ENCODE measurements at places on chromosomes 1 and 21.

- peak; percentile 74 for DNase-seq
Measured at GRCh38 chr1:37434292-37435225, 39.8 kb upstream of the ZC3H12A start.

GRCh38 chr1:19894218-19894617, 12.0 kb downstream of the OTUD3 start:
- DNase-seq = no peak

DNA sequence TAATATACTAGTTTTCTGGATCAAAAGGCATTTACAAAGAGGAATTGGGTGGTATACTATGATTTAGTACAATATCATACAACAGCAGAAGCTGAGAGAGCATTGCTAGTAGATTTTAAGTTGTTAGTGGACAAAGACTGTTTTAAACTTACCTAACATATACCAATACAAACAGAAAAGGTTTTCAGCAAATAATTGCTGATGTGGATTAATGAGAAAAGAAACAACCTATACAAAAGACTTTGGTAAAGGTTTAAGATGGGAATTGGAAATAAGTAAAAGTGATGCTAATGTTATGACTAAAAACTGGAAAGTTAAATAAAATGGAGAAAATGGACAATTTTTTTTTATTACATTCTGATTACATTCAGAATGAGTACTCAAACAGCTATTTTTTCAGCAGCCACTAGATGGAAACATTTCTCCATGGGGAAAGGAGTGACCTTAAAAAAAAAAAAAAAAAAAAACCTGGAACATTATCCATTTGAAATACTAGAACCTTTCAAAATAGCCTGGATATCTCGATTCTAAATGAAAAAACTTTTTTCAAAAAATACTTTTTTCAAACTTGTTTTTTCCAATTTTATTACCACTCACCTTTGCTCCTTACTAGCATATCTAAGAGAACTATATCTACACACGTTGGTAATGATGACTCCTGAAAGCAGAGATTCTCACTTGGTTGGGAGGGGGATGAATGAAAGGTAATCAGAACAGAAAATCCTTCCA, 55.4 kb downstream of the EPRS1 start:
- DNase-seq = no peak

- DNase-seq = no peak
Measured at GRCh38 chr1:41714638-41715389, 203.9 kb downstream of the HIVEP3 start.

- no peak for DNase-seq
Measured at GRCh38 chr1:92752719-92753118, 32.2 kb downstream of the EVI5 start.

DNA sequence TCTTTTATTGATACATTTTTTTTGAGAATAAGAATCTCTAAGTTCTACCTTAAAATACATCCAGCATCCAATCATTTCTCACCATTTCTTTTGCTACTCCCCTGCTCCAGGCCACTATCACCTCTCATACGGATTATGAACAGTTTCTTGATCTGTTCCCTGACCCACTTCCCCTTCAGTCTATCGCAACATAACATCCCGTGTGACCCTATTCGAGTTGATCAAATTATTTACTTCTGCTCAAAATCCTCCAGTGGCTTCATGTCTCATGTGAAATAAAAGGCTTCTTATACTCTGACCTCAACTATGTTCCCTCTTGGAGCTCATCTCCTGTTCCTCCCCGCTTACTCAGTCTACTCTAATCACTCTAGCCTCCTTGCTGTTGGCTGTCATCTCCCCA, 5.2 kb downstream of the ALG14 start:
- DNase-seq = no peak

DNA sequence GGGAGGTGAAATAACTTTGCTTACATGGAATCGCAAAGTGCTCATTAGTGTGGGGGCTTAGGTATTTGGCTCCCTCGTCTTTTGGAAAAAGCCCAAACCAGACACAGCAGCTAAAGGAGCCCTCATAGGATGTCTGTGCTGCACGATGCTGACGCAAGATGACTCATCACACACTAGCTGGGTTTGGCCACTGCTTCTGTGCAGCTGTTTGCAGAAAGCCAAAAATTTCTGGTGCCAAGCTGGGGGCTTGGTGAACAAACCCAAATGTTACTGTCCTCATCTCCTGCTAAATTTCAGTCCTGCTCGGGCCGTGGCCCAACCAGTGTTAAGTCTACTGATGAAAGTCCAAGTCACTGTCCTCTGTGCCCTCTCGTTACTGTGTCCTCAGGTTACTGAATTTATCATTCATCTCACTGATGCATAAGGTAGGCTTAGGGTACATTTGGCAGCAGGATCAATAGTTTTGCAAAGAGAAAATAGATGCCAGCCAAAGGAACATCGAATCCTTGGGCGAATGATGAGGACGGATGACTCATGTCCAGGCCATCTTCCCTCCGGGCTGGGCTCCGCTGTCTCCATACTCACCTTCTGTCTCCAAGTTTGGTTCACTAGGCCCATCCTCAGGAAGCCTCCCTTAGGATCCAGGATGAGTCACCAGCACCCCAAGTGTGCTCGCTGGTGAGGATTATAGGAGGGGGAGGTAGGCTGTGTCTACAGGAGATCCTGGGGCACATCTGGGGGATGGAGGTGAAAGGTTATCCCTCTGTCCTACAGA, 177.7 kb downstream of the ADSS2 start:
- no peak for DNase-seq

GRCh38 chr1:89198491-89199072, at the start of gene GBP4:
Gene GBP4, minus strand, starts transcription at chr1:89198942. Its CDS starts 108 bp downstream, at chr1:89198834.
- peak; percentile 34 for DNase-seq

GRCh38 chr1:204376465-204376864, 16.7 kb upstream of the PLEKHA6 start:
- DNase-seq = no peak

- DNase-seq = no peak
Measured at GRCh38 chr1:6080469-6080868, 34.8 kb downstream of the KCNAB2 start.

DNA sequence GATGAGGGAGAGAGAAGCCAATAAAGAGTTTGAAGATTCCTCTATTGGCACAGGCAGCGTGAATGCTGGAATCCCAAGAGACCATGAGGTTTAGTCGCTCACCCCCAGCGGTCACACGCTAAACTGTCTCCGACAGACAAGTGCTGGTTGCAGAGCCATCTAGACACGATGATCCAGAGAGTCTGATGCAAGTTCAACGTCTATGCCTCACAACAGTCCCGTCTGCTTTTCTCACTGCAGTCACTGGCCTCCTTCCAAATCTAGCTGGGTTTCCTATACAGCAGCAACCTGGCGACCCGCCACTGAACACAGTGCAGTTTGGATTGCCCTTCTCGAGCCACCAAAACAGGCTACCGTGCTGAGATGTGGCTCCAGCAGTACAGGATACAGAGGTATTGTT, 98.6 kb upstream of the KRTAP19-8 start:
- no peak for DNase-seq

DNA sequence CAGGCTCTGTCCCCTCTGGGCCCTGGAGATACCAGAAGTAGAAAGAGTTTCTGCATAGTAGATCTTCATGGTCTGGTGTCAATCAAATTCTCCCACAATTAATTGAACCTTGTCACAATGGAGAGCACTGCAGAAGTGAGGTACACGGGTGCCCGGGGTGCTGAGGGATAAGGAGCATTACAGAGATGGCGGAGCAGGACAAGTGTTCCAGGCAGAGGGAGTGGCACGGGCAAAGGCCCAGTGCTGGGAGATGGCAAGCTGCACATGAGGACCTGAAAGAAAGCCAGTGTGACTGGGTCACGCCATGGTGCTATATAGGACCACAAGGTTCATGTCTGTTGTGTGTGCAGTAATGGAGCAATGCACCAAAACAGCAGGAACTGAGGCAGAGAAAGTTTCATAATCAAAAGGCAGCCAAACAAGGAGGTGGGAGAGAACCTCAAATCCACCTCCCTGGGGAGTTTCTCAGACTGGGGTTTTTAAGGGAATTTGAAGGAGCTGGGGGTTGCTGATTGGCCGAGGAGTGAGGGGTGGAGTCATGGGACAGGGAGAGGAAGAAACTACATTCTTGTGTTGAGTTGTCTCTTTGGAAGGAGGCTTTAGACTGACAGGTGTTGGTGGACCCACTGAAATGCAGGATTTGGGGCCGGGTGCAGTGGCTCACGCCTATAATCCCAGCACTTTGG, 27.7 kb downstream of the ACOT11 start:
- DNase-seq = no peak

GRCh38 chr21:16308269-16308668, 578.5 kb downstream of the USP25 start:
- no peak for DNase-seq

DNA sequence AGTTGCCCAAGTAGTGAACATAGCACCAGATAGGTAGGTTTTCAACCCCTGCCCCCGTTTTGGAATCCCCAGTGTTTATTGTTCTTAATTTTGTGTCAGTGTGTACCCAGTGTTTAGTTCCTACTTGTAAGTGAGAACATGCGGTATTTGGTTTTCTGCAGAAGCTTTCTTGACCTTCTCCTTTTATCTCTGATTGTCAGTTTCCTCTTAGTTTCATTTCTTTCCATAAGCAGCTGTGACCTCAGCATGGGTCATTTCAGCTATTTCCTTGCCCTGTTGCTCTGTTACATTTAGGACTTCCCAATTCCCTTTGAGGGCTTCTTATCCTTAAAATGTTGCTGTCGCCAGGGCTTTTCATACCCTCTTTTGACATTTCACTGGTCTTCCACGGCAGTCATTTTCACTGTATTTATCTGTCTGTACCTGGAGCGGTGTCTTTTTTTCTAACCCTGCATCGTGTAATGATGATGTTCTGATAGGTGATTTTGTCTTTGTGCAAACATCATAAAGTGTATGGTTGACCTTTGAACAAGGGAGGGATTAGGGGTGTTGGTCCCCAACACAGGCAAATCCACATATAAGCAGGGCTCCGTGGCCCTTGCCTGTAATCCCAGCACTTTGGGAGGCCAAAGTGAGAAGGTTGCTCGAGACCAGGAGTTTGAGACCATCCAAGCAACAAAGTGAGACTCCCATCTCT, 15.0 kb downstream of the ITSN1 start:
- no peak for DNase-seq

DNA sequence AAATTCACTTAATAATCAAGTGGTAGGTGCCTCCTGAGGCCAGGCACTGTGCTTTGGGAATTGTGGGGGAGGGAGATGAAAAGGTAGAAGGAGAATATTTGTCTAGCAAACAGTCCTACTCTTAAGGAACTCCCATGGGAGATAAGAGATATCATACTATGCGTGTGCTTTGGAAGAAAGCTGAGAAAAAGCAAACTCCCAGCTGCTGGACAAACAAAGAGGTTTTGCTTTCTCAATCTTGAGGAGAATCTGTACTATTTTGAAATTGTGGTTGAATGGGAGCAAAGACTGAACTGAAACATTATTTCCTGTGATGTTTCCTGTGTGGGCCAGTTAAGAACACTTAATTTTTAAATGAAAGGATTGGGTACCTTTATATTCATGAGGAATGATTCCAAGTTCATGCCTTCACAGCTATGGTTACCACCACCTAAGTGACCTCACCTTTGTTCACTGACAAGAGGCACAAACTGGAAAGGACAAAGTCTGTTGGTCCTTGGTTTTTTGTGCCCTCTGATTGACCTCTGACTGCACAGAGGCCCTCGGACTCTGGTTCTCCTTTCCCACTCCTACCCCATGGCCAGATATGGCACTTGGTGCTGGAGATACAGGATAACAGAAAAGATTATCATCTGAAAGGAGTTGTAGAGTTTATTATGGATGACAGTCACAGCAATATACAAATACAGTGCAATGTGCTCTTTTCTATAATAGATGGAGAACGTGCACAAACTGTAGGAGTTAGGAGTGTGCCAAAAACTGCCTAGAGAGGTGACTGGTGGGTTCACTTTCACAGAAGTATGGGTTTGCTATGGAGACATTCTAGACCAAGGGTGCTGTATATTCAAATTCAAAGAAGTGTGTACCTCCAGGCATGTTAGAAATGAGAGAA, 1.6 kb downstream of the CD53 start:
- no peak for DNase-seq

DNA sequence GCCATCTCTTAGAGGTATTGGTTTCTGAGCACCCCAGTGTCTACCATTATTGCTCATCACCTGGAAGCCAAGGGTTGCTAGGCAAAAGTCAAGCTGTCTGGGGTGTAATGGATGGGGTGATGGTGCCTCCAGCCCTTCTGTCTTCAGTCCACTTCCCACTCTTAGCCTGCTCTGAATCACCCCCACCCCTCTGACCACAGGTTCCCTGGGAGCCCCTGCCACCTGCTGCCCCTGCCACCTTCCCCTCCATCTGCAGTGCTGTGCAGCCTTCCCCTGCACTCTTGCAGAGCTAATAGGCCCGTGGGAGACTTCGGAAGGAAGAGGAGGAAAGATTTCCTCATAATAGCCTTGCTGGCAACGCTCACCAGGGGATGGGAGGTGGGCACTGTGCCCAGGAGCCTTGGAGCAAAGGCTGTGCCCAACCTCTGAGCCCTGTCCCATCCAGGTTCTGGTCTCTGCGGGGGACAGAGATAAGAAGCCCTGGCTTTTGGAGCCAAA, 35.5 kb downstream of the CAPN2 start:
- DNase-seq = no peak

DNA sequence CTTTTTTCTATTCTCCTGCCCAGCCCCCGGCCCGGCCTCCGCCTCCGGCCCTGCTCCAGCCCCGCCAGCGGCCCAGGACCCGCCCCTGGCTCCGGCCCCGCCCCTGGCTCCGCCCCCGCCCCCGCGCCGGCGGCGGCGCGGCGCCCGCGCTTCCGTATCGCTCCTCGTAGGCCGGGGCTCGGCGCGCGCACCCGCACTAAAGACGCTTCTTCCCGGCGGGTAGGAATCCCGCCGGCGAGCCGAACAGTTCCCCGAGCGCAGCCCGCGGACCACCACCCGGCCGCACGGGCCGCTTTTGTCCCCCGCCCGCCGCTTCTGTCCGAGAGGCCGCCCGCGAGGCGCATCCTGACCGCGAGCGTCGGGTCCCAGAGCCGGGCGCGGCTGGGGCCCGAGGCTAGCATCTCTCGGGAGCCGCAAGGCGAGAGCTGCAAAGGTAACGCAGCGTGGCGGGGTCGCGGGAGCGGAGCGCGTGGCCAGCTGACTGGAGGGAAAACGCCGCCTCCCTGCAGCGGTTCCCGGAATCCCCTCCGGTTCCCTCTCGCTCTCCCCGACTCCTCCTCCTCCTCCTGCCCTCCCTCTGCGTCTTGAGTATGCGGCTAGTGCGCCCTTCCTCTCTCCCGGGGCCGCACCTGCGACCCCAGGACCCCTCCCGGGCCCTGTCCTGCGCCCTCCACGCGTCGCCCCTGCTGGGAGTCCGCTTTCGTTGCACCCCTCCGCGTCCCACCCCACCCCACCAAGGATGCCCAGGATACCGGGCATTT, at the start of gene IFNAR2:
IFNAR2 (plus strand) TSS at position 155 of the 761 bp plus-strand sequence. CDS start 11,985 bp downstream, outside the sequence.
- peak; percentile 67 for DNase-seq

- DNase-seq = no peak
Measured at GRCh38 chr1:7595336-7595735, 175.8 kb upstream of the VAMP3 start.

All from stimulated activated CD4-positive, alpha-beta T cell treated with anti-CD3 and anti-CD28 coated beads, Interleukin-2, amount 100 ng/mL, for 48 hours (primary cell).